ACHN (cell line): ENCODE measurements at places on chromosomes 2 and 18.

- no peak for DNase-seq
Measured at GRCh38 chr2:187329586-187329985, 118.5 kb downstream of the CALCRL start.

- DNase-seq: no peak
Measured at GRCh38 chr2:71226096-71226964, 573 bp downstream of the PAIP2B start.

- DNase-seq: no peak
Measured at GRCh38 chr18:47108998-47109405, 41.3 kb downstream of the HDHD2 start.

DNA sequence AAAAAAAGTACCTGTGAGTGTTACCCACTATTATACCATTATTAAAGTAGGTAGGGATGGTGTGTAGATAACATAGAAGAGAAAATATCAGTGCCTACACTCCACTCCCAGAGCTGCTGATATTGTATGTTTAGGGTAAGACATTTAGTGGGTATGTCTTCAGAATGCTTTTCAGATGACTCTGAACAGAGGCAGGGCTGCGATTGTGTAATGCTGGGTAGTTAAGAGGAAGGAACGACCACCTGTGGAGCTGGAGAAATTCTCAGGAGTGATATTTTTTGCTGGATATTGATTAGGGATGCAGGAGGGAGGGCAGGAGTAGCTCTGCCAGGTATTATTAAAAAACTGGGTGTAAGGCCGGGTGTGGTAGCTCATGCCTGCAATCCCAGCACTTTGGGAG, 2.8 kb downstream of the CNOT11 start:
- DNase-seq: no peak

DNA sequence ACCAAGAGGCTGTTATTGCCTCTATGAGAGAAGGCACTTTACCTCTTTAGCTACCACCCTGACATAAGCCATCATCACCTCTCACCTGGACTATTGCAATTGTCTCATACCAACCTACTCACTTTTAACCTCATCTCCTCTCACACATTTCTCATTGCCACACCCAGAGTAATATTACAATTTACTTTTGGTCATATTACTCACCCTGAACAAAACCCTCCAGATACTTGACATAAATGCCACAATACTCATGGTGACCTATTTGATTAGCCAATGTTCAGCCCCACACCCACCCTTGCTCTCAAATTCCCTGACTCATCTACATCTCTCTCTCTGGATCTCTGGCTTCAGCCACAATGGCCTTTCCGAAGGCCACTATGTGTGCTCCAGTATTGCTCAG, 90.9 kb upstream of the CDH7 start:
- no peak for DNase-seq

DNA sequence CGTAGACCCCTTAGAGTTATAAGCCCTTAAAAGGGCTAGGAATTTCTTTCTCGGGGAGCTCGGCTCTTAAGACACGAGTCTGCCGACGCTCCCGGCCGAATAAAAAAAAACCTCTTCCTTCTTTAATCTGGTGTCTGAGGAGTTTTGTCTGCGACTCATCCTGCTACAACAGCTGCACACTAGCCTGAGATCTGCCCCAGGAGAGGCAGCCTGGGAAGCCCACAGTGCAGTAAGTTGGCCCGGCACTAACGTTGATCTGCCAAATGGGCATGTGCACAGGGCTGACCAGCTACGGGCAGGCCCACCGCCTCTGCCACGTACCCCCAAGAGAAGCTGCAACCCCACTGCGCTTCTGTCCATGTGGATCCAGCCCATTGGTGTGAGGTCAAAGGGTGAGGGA, 8.4 kb upstream of the LIMS2 start:
- peak; percentile 33 for DNase-seq

DNA sequence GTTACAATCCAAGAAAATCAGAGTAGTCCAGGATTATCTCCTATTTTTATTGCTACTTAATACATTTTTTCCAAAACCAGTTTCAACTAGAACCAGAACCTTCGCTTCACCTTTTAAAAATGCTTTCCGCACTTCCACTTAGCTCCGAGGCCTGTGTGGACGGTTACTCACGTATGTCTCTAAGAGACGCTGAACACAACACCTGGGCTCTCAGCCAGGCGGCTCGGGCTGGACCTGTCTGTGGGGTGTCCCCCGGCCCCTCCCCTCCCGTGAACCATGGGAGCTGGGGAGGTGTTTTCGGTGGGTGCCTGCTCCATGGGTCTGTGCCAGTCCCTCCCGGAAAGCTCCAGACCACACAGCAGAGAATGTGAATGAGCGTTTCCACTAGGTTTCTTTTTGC, 223.8 kb downstream of the GLI2 start:
- no peak for DNase-seq

GRCh38 chr2:65429786-65430602, 2.4 kb downstream of the SPRED2 start:
- no peak for DNase-seq

DNA sequence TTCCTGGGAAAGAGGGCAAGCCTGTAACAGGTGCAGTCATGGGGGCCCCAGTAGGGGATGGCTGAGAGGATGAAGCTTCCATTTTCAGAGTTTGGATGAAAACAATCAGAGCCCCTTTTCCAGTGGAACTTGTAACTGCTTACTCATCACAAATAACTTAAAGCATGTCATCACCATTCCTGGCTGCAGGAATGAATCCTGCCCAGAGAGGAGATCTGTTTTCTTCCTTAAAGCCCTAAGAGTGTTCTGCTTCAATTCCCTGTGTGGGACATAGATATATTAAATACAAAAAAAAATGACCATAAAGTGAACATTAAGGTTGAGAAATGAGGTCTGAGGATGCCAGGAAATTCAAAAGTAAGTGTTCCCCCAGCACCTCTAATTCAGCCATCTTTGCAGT, 183.4 kb upstream of the MEIS1 start:
- no peak for DNase-seq

- no peak for DNase-seq
Measured at GRCh38 chr2:210839034-210839433, 282.6 kb downstream of the CPS1 start.

- DNase-seq: no peak
Measured at GRCh38 chr2:159009940-159010339, 41.5 kb downstream of the TANC1 start.

- no peak for DNase-seq
Measured at GRCh38 chr2:120470041-120470965, 124.4 kb downstream of the INHBB start.

DNA sequence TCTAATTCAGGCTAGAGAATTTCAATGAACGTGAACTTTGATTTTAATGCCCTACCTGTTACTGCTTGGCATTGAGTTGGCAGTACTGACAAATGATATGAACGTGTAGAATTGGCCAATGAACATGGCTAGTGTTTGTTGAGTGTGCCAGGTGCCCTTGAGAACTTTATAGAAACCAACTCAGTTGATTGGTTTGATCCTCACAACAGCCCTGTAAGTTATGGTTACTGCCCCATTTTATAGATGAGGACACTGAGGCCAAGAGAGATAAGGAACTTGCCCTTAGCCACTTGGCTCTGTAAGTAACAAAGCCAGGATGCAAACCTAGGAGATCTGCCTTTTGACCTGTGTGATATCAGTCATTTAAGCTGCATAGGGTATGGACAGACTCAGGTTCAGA, 275.7 kb downstream of the NEDD4L start:
- DNase-seq: no peak

DNA sequence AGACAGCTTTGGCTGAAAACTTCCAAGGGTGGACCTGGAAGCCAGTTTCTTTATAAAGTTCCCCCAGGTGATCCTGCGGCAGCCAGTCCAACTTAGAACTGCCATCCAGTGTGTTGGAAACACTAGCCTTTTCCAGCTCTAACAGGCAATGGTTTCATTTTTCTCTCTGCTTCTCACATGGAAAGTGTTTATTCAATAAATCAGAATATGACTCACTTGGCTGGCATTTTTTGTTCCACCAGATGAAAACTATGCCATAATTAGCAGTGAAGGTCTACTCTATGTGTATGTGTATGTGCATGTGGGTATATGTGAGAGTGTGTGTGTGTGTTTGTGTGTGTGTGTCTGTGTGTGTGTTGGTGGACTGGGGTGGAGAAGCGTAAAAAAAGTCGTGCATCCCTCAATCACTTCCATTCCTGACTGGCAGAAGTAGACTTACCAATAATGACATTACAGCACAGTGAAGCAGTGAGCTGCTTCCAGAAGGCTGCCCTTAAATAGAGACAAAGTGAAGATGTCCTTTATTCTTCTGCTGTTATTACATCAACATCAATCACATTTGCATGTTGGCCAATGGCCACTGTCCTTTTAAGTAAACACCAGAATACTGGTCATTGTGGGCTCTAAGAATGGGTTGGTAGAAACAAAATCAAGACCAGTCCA, 90.9 kb upstream of the SETBP1 start:
- DNase-seq: peak; percentile 46

DNA sequence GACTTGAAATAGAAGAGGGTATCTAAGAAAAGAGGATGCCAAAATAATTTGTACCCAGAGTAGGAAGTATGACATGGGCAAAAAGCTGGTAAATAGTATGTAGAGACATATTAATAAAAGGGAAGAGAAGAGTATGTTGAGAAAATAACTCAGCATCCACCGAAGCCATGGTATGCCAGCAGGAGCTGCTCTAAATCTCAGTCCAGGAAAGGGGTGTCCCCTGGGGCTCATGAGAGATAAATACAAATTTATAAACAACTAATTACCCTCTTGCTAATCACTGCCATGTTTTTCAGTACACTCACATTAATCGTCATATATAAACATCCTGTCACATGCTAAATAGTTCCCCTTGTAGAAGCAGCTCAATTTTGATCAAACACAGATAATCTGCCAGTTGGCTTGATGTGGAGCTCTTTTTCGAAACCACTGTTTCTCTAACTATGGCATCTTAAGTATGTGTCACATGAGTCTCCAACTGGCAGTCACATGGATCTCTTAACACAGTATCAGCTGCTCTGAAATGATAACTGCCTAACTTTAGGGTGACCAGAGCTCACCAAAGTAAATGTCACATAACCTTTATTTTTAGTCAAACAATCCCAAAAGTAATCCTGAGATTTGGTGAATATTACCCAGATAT, 31.9 kb downstream of the EXOC6B start:
- DNase-seq: peak; percentile 22

GRCh38 chr2:210177769-210178168, 6.6 kb upstream of the KANSL1L start:
- DNase-seq: no peak

DNA sequence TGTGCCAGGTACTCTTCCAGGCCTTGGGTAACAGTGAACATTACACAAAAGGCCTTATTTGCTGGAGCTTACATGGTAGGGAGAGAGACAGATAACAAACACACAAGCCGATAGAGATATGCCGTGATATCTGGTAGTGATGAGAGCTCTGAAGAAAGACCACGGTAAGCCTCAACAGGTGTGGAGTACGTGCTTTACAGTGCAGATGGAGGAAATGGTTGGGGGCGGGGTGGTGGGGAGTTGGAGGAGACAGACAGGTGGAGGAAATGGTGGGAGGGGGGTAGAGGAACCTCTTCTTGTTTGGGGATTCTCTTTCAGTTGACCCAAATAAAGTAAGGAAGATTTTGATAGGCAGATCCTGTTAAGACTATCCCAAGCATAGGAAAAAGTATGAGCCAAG, 141.1 kb upstream of the ALPP start:
- DNase-seq: no peak

DNA sequence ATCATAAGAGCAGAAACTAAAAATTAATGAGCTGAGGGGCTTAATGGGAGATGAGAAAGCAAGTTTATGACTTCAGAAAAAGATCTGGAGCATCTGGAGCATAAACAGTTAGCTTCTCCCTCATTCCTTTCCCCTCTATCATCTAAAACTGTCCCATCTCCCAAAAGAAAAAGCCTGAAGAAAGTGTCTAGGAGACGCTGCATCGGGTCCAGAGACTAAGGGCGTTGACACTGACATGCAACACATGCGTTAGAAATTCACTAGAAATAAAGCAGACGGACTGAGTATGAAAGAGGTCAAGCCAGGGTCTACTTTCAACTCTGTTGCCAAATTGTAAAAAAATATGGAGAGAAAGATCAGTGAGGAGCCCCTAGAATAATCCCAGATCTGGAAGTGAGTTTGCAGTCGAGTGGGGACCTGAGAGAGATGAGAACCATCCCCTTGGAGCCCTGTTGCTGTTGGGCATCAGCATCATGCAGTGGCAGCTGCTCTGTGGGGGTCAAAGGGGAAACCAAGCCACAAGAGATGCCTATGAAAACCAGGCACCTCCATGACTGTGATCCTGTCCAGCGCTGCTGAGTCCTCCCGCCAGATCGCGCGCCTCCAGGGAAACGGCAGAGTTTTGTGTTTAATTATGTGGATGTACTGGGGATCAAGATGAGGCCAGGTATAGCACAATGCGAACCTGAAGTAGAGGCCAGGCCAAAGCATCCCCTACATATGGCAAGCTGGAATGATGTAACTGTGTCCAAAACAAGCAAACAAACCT, 13.9 kb downstream of the ANTXR1 start:
- no peak for DNase-seq

DNA sequence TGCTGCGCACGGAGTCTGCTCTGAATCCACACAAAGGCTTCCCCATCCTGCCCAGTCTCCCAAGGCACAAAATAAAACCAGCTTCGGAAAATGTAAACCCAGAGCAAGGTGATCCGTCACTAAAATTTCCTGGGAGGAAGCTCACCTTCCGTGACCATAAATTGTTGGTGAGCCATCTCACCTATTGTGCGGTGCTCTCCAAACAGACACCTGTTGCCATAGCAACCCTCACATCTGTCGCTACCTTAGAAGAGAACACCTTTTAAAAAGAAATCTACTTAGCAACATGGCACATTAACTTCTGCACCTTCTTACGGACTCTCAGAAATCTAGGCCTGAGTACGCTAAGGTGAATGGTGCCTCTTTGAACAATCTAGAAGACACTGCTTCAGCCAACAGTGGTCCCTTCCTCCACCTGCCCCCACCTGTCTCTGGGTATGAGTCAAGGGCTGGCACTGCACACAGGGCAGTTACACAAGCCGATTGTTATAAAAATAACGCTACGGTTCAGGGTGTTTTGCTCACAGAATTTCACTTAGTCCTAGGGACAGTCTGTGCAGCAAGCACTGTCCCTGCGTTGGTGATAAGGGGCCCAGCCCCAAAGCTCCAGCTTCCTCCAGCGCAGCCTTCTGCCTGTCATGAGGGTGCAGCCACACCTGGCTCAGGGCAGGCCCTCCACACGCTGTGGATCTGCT, 114.9 kb upstream of the ID2 start:
- DNase-seq: no peak

- peak; percentile 32 for DNase-seq
Measured at GRCh38 chr2:19900931-19901441, 797 bp downstream of the TTC32 start.

- no peak for DNase-seq
Measured at GRCh38 chr18:51537487-51537886, 340.0 kb upstream of the MEX3C start.

GRCh38 chr2:239258248-239258647, 142.6 kb downstream of the HDAC4 start:
- no peak for DNase-seq

GRCh38 chr18:75638223-75638775, 210.8 kb upstream of the SMIM21 start:
- DNase-seq: no peak

- DNase-seq: no peak
Measured at GRCh38 chr2:223210489-223210888, 158.5 kb downstream of the KCNE4 start.
